Left ventricle myocardium inferior (tissue), 1 donor: ENCODE measurements at places on chromosomes 1 and 21. TPM values are rescaled to one million over a fixed set of nuclear protein-coding genes. Genes with fewer than 3 reads are reported as not detected.
A peak's percentile ranks its signal among the peaks of the same experiment; 100 is the strongest.

- H3K4me1 ChIP-seq = no peaks in the 10 kb centered on the region
- H3K27me3 ChIP-seq = peaks cover 98% of the 10 kb centered on the region
- H3K27ac ChIP-seq = no peak overlapping the region
- H3K36me3 ChIP-seq = no peaks in the 10 kb centered on the region
- no peak overlapping the region for H3K4me3 ChIP-seq
- DNase-seq = no peak
Measured at GRCh38 chr1:18015719-18016118, 91.9 kb upstream of the IGSF21 start.

Gene BMP8B
- 0.33 TPM for total RNA-seq

GRCh38 chr1:39204441-39205081 lies at the start of gene MACF1:
Gene MACF1, plus strand, starts transcription at chr1:39204695. Its CDS starts 328 bp downstream, at chr1:39205023.
- no peaks in the 10 kb centered on the region for H3K27me3 ChIP-seq
- H3K36me3 ChIP-seq = no peaks in the 10 kb centered on the region
- H3K4me1 ChIP-seq = peaks cover 59% of the 10 kb centered on the region
- peak within 1 kb of the TSS; percentile 94 for H3K27ac ChIP-seq
- H3K4me3 ChIP-seq = peak within 1 kb of the TSS; percentile 69

Gene FCMR
- 3.3 TPM for total RNA-seq

DNA sequence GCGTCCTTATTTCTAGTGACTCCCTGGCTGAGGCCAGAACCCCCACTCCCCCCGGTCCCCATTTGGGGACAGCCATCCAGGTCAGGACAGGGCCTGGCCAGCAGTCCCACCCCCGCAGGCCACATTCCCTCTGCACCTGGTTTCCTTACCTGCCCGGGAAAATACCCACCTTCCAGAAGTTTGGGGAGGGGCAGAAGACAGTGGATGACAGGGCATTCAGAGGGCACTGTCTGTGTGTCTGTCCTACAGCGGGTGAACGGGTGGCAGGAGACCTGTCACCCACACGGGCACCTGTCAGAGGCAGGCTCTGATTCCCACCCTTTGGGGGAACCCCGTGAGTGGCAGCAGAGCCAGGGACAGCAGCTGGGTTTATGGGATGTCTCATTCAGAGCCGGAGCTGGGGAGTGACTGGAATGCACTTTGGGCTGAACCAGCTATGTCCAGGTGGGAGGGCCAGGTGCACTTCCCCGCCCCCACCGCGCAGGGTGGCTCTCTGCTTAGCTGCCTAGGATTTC lies 2.0 kb downstream of the ARHGEF16 start:
- H3K27ac ChIP-seq = no peak overlapping the region
- H3K36me3 ChIP-seq = no peaks in the 10 kb centered on the region
- no peak for DNase-seq
- peaks cover 25% of the 10 kb centered on the region for H3K27me3 ChIP-seq

Gene PRAMEF18
- total RNA-seq = not detected

DNA sequence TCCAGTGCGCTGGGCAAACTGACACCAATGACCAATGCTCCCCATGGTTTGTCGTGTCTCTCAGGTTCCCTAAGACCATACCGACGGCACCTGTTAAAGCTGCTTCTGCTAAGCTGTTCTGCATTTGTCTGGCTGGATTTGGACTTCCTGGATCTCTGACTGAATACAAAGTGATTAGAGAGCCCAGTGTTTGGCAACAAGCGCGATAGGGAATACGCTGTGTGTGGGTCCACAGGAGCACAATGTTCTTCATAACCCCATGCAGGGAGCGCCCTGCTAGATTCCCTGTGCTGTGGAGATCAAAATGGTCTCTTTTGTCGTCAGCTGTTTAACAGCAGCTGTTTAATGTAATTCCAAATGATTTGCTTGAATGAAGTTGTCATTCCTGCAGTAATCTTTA lies 26.0 kb upstream of the ESRRG start:
- peak overlapping the region; percentile 16 for H3K27ac ChIP-seq
- H3K4me3 ChIP-seq = no peak overlapping the region
- no peaks in the 10 kb centered on the region for H3K36me3 ChIP-seq
- H3K4me1 ChIP-seq = peaks cover 30% of the 10 kb centered on the region
- H3K27me3 ChIP-seq = no peaks in the 10 kb centered on the region
- no peak for DNase-seq

Gene RPTN
- total RNA-seq = not detected

- no peaks in the 10 kb centered on the region for H3K27me3 ChIP-seq
- H3K4me1 ChIP-seq = peaks cover 43% of the 10 kb centered on the region
- no peaks in the 10 kb centered on the region for H3K36me3 ChIP-seq
- peak overlapping the region; percentile 45 for H3K27ac ChIP-seq
- no peak overlapping the region for H3K4me3 ChIP-seq
Measured at GRCh38 chr21:27422435-27422834, 455.5 kb upstream of the ADAMTS5 start.

DNA sequence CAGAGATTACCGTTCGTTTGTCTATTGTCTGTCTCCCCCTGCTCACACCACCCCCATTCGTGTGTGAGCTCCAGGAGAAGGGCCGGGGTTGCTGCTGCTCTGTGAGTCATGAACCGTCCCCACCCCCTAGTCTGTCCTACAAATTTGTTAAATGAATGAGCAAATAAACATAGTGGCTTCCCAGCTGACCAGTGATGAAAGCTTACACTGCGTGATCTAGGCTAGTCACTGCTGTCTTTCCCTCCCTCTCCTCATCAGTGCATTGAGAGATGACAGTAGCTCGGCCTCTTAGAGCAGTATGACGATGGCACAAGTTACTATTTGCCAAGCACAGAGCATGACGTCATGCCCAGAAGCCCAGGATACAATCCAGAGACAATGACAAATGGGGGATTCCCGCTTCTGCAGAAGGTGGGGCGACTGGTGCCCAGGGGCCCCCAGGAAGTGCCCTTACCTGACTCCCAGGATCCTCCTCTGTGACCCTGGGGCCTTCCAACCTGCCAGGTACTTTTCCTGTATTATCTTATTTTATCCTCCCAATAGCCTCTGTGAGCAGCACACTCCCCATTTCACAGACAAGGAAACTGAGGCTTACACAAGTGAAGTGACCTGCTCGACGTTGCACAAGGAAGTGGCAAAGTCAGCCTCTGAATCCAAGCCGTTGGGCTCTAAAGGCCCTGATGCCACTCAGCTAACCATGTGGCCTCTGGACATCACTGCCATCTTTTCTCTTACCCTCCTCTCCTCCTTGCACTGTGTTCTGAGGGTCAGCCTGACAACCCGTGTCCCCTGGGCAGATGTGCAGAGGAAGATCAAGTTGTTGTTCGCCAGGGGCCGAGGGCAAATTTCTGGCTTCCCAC lies 8.6 kb upstream of the EPHA2 start:
- H3K27ac ChIP-seq = peak overlapping the region; percentile 18
- no peaks in the 10 kb centered on the region for H3K36me3 ChIP-seq
- peaks cover 31% of the 10 kb centered on the region for H3K4me1 ChIP-seq
- no peak for DNase-seq
- no peak overlapping the region for H3K4me3 ChIP-seq

Gene RNU1-3
- total RNA-seq = 6,072 TPM

DNA sequence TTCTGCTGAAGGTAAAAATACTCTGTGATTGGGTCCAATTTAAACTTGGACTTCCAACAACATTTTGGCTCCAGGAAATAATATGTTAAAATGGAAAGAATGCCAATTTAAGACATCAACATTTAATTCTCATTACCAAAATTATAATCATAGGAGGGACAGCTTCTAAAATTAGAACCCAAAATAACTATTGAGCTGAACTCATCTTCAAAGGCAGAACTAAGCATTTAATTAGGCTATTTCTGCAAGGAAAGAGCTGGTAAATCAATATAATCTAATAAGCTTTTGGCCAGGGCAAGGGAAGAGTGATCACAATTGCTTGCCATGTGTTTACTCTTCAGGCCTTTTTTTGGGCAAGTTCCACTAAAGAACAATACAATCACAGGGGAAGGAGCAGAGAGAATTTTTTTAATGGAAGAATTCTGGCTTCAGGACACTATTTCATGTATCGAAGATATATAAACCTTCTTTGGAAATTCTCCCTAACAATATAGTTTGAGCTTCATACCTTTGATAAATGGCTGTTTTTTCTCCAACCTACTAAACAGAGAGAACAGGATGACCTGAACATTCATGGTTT lies 133.1 kb upstream of the PTBP2 start:
- no peaks in the 10 kb centered on the region for H3K4me1 ChIP-seq
- no peak overlapping the region for H3K27ac ChIP-seq
- no peak for DNase-seq
- no peak overlapping the region for H3K4me3 ChIP-seq

Gene TNFRSF14
- total RNA-seq = 13.7 TPM

DNA sequence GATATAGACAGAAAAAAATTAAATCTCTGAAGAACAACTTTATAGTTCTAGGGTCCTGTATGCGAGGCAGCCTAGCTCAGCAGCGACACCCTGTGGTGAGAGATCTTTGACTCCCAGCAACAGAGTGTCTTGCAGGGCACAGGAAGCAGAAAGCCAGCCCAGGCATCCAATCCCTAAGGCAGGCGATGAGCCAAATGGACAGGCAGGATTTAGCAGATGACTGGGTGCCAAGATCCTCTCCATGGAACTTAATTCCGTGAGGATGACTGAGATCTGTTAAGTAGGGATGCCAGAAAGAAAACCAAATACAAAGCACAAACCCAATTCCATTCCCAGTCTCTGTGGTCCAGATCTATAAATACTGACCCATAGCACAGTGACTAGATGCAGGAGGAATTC lies 38.8 kb downstream of the HLCS start:
- peak; percentile 77 for DNase-seq
- no peak overlapping the region for H3K27ac ChIP-seq
- H3K27me3 ChIP-seq = no peaks in the 10 kb centered on the region
- H3K4me1 ChIP-seq = peaks cover 13% of the 10 kb centered on the region
- no peak overlapping the region for H3K4me3 ChIP-seq

GRCh38 chr1:29481031-29481430 lies 244.7 kb downstream of the PTPRU start:
- no peak overlapping the region for H3K4me3 ChIP-seq
- no peaks in the 10 kb centered on the region for H3K4me1 ChIP-seq
- DNase-seq = no peak
- no peaks in the 10 kb centered on the region for H3K36me3 ChIP-seq
- no peak overlapping the region for H3K27ac ChIP-seq
- peaks cover 93% of the 10 kb centered on the region for H3K27me3 ChIP-seq

GRCh38 chr1:154807048-154807591 lies 63.0 kb downstream of the KCNN3 start:
- DNase-seq = no peak
- no peaks in the 10 kb centered on the region for H3K36me3 ChIP-seq
- peaks cover 20% of the 10 kb centered on the region for H3K27me3 ChIP-seq
- peak overlapping the region; percentile 82 for H3K27ac ChIP-seq

- peaks cover 30% of the 10 kb centered on the region for H3K36me3 ChIP-seq
- no peak overlapping the region for H3K27ac ChIP-seq
- no peaks in the 10 kb centered on the region for H3K4me1 ChIP-seq
- no peaks in the 10 kb centered on the region for H3K27me3 ChIP-seq
Measured at GRCh38 chr1:50517488-50517887, 94.2 kb upstream of the DMRTA2 start.

Gene DISP1
- total RNA-seq = 3.4 TPM

- H3K36me3 ChIP-seq = no peaks in the 10 kb centered on the region
- DNase-seq = no peak
- H3K4me1 ChIP-seq = no peaks in the 10 kb centered on the region
- H3K27me3 ChIP-seq = no peaks in the 10 kb centered on the region
- H3K4me3 ChIP-seq = no peak overlapping the region
Measured at GRCh38 chr1:96104506-96104905, 617.1 kb upstream of the PTBP2 start.

DNA sequence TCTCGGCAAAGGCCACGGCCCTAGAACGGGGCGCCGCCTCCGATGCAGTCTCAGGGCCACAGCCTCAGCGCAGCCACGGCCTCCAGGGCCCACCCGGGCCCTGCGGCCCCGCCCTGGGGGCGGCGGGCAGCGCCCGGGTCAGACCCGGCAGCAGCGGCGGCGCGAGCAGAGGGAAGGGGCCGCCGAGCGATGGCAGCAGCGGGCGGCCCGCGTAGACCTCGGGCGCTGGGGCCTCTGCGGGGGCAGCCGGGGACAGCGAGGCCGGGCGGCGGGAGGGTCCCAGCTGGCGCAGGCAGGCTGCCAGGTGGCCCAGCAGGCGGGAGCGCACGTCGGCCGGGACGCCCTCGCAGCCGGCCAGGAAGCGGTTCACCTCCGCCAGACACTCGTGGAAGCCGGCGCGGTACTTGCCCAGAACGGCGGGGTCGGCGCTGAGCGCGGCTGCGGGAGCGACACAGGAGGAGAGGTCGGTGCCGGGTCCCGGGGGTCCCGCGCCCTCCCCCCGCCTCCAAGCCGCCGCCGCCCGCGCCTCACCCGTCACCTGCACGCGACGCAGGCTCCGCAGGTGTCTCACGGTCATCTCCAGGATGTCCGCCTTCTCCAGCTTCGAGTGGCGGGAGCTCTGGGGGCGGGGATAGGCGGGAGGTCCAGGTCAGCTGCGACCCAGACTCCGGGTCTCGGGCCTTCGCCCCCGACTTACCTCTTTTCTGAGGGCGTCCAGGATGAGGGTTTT lies 737 bp downstream of the HES4 start:
- H3K4me3 ChIP-seq = peak overlapping the region; percentile 77
- H3K27me3 ChIP-seq = no peaks in the 10 kb centered on the region
- H3K27ac ChIP-seq = peak overlapping the region; percentile 99
- no peak for DNase-seq

DNA sequence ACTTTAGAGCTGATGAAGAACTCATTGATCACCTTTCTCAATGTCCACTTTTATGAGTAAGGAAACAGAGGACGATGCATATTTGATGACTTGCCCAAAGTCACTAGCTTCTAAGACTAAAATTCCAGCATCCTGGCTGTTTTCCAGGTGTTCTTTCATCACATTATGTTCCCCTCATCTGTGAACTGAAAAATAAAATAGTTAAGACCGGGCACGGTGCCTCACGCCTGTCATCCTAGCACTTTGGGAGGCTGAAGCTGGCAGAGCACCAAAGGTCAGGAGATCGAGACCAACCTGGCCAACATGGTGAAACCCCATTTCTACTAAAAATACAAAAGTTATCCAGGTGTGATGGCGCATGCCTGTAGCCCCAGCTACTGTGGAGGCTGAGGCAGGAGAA lies 297.5 kb downstream of the DUSP10 start:
- no peaks in the 10 kb centered on the region for H3K27me3 ChIP-seq
- H3K27ac ChIP-seq = no peak overlapping the region
- peaks cover 12% of the 10 kb centered on the region for H3K4me1 ChIP-seq
- no peaks in the 10 kb centered on the region for H3K36me3 ChIP-seq
